Stimulated activated CD8-positive, alpha-beta memory T cell treated with anti-CD3 and anti-CD28 coated beads, Interleukin-15, amount 100 ng/mL, for 24 hours (primary cell): ENCODE measurements at places on chromosomes 11 and 22.

DNA sequence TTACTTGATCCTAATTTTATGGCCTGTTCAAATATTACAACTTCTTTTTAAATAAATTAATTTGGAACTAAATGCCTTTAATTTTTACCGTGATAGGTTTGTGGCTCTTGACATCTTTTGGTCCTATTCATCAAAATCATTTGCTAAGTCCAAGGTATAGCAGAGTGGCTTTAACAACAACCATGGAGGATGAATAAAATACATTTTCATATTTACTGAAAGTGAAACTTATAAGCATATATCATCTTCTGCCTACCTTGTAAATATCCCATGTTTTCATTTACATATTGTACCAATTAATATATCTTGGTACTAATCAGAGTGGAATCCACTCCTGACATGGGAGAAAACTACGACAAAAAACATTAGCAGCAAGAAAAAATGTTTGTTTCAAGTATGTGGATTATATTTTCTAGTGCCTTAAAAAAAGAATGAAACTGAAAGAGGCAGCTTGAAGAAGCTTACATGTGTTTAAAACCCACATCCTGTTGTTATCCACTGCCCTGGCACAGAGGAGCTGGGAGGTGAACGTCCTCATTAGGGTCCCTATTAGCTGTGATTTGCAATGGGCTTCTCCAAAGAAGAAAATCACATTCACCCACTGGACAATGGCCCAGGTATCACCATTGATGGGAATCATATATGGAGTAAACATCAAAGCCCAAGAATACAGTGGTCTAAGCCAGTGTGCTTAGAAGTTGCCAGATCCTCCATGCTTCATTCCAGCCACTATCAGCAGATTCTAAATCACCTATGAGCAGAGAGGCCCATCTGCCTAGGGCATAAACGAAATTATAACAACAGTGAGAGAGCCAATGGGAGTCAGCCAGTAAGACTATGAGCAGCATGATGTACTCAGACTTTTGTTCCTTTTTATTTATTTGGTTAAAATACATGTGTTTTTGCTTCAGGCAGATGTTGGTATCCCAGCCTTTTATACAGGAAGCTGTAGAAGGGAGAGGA lies 84.7 kb downstream of the MAML2 start:
- DNase-seq, result no peak

DNA sequence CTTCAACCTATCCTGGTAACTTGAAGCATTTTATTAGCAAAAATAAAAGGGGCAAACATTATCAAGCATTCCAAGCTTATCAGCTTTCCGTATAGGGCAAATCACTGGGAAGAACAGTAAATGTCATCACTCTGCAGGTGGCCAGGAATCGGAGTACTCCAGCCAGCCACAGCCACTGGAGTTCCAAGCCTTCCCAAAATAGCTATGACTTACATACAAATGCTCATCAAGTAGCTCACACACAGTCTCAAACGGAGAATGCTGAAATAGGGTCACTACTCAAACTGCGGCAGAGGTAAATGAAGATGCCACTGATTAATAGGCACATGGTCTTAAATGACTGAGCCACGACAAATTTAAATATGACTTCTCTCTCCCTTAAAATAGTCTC lies 2.1 kb downstream of the USP28 start:
- no peak for DNase-seq

GRCh38 chr22:24154826-24155225 lies 26.5 kb upstream of the SUSD2 start:
- no peak for DNase-seq

DNA sequence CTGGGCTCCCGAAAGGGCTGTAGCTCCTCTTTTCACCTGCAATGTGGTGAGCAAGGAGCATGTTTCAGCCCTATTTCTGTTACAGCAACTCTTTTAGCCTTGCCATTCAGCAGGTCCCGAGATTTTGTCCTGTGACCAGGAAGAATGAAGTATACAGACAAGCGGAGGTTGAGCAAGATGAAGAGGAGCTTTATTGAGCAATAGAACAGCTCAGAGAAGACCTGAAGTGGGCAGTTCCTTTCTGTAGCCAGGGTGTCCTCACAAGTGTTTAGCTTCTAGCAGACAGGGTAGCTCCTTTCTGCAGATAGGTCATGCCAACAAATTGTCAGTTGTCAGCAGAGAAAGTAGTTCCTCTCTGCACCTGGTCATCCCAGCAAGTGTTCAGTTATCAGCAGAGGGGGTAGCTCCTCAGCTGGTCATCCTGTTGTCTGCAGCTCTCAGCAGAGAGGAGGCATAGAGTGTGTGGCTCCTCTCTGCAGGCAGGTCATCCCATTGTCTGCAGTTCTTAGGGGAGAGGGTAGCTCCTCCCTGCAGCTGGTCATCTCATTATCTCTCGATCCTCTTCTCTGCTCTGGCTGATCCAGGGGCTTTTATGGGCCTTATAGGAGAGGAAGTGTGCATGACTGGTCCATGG lies 5.4 kb upstream of the OR56A4 start:
- DNase-seq, result no peak

DNA sequence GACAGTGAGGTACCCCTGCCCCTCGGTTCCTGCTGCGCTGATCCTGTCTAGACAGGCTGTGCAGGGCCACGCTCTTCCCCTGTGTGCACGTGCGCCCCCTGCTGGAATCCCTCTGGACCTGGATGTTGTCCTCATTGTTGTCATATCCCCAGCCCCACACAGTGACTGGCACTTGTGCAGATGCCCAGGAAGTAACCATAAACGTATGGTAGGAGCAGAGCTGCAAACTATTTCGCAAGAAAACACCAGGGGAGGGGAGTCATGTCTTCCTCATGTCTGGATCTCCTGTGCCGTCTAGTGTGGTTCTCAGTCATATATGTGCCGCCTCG lies 114.7 kb downstream of the CRYBB2 start:
- DNase-seq, result no peak

GRCh38 chr11:68959465-68960293 lies 21.1 kb downstream of the MRGPRD start:
- no peak for DNase-seq

DNA sequence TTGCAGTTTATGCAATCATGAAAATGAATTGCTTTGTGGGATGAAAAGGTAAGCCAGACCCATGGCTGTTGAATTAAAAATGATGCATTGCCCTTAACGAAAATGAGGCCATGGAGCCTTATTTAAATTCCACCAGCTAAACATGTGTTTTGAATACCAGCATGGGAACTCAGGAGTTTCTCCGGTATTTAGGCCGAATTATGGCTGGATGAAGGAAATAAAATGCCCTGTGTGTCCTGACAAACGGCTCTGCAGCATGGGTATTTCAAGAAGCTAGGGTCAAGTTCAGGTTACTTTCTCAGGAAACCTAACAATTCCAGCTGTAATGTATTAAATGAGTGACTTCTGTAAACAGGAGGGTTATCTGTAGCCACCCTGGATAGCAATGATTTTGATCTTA lies 38.3 kb downstream of the AMOTL1 start:
- DNase-seq, result no peak

GRCh38 chr11:128862908-128863660 lies 4.0 kb downstream of the KCNJ1 start:
- no peak for DNase-seq

GRCh38 chr11:83601914-83602527 lies 315.9 kb upstream of the CCDC90B start:
- no peak for DNase-seq

GRCh38 chr11:134508219-134508990 lies 96.4 kb upstream of the B3GAT1 start:
- DNase-seq, result no peak

DNA sequence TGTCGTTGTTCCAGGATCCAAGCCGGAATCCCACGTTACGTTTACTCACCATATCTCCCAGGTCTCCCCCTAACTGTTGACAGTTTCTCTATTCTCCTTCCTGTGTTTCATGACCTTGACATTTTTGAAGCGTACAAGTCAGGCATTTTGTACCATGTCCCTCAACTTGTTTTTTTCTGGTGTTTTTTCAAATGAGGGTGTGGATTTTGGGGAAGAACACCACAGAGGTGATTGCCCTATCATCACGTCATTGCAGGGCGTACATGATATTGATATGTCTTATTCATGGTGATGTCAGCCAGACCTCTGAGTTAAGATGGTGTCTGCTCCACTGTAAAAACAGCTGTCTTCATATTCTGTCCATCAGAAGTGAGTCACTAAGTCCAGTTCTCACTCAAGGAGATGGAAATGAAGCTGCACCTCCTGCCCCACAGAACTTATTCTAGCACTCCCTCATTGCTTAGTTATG lies 28.3 kb upstream of the SOX10 start:
- no peak for DNase-seq

DNA sequence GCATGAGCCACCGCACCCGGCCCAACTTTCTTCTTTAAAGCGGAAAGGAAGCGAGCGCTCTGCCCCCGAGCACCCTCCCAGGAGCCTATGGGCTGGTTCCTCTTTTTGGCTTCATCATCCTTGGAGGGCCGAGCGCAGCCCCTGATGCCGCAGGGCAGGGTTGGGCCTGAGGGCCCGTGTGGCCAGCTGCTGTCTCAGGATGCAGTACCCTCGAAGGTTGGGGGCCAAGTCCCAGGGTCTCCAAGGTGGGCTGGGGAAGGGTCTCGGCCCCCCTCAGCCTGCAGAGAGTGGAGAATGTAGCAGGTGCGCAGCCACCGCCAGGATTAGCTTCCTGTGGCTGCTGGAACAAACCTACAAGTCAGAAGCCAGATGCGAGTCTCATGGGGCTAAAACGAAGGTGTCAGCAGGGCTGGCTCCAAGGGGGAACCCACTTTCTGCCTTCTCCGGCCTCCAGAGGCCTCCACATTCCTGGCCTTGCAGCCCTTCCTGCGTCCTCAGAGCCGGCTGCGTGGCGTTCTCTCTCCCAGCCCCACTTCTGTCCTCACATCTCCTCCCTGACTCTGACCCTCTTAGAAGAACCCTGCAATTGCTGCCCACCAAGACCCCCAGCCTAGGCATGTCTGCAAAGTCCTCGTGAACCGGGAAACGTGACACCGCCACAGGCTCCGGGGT lies 2.9 kb downstream of the PANX2 start:
- DNase-seq, result no peak

DNA sequence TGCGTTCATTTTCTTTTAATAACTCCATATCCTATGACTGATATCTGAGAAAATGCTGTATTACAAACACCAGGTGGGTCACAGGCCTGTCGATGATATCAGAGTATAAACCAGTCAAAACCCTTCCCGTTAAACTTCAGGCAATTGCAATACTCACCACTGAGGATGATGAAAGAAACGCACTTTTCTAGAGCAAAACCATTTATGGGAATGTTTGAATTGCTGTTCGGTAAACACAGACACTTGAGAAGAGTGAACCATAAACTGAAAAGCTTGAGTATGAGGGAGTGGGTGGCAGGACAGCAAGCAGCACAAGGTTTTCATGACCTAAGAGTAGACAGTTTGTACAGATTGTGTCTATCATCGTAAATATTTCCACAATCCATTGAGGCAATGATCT lies 139.8 kb upstream of the CEP126 start:
- DNase-seq, result no peak

- DNase-seq, result no peak
Observed at GRCh38 chr22:23828800-23829680, 9.8 kb downstream of the DERL3 start.

- DNase-seq, result no peak
Observed at GRCh38 chr11:79196950-79197349, 243.9 kb downstream of the TENM4 start.

- DNase-seq, result no peak
Observed at GRCh38 chr22:49971232-49972162, 10.9 kb downstream of the PIM3 start.

DNA sequence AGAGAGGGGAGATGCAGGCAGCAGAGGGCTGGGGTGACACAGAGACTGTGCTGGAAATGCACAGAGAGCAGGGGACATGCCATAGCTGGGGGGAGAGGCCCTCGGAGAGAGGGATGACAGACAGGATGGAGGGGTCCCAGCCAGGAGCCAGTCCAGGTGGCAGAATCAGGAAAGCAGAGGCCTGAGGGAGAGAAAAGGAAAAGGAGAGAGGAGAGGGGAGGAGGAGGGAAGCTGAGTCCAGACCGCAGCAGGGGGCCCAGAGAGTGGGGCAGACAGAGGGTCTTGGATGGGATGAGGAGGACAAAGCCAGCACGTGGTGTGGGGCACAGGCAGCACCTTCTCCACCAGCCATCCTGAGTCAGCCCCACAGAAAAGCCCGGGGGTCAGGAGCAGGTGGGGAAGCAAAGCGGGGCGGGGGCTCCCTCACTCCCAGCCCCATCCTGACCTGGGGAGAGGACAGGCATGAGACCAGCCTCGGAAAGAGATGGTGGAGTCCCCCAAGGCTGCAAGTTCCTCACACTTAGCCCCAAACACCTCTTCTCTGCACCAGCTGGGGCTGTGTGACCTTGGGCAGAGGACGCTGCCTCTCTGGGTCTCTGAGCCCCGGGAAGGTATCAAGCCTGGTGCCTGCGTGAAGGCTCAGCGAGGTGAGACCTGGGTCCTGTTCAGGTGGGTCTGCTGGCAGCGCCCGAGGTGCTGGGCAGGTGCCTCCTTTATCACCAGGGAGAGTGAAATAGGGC lies 48.0 kb downstream of the IGLL1 start:
- no peak for DNase-seq

DNA sequence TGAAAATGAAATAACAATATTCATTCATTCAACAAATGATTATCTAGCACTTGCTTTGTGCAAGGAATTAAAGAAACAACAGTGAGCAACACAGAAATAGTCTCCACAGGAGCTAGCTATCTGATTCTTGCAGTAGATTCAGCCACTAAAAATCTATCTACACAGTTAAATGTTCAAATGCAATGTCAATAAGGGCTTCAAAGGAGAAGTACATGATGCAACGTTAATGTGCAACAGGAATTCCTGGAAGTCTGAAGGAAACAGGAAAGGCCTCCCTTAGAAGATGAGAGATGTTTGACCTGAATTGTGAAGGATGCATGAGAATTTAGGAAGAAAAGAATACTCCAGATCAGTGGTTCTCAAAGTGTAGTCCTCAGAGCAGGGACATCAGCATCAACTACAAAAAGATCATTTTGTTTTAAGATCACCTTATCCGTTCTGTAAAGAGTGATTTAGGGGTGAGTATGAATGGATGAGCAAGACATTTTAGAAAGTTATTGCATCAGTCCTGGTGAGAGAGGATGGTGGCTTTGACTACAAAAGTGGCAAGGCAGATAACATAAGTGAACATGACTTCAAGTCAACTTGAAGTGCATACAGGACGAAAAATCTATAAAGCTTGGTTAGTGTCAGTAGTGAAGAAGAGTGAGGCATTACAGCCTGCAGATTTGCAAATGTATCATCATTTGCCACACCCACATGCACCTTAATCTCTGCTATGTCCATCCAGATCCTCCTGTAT lies 96.0 kb downstream of the ETS1 start:
- DNase-seq, result no peak

- no peak for DNase-seq
Observed at GRCh38 chr11:44731685-44732430, 5.1 kb downstream of the TSPAN18 start.

DNA sequence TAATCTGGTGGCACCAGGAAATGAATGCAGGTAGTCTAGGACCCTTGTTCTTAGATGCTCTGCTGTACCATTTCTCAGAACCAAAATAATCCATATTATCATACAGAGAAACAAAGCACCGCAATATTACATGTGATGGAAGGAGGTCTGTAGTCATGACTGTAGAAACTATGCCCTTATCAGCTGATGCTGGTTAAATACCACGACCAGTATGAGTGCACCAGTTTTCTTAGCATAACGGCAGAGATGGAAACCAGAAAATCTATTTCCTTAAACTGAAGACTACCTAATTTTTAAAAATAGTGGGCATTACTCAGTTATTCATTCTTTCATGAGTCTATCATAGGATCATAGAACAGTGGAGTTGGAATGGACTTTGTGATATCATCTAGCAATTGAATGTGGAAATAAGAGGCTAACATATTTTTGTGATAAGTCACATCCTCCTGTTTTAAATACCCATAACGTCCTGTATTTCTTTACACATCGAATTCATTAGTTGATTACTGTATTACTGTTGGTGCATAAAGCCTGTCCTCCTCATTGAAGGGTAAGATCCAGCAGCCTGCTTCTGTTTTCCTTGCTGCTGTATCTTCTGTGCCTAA lies 15.1 kb downstream of the JHY start:
- DNase-seq, result no peak
